ENCODE measurements at places on chromosomes 2 and 18. TPM values are rescaled to one million over a fixed set of nuclear protein-coding genes. Genes with fewer than 3 reads are reported as not detected.

The SPATS2L gene
- 65.6 TPM for total RNA-seq

- no peak for DNase-seq
Measured at GRCh38 chr18:14924226-14924625, 176.3 kb downstream of the ANKRD30B start.

DNA sequence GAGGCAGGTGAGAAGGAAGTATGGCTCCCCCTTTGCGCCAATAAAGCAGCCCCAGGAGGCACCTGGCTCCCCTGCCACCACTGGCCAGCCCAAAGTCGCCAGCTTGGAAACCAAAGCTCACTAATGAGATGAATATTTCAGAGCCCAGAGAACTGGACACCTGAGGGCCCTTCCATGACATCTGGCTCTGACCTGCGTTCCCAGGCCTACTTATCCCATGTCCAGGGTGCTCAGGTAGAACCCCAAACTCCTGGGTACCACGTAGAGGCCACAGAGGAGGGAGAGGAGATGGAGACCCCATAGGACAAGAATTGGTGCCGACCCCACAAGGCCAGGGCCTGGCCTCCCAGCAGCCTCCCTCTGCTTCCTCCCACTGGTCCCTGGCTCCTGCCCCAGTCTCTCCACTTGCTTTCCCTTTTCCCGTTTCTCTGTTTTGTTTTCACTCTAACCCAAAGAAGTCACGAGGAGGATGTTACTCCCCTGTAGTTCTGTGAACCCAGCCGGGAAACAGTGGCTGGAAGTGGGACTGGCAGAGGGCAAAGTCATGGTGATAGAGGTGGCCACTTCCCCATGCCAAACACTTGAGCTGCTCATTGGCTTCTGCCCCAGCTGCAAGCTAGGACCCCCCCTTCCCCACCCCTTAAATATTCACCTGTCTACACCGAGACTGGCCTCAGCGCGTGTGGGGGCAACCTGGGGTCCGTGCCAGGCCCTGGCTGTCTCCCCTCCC is 820 bp downstream of the TMBIM1 start:
- no peak for DNase-seq

The RTP5 gene
- total RNA-seq, result not detected

GRCh38 chr2:69616755-69617154 is 26.8 kb downstream of the AAK1 start:
- DNase-seq, result no peak

DNA sequence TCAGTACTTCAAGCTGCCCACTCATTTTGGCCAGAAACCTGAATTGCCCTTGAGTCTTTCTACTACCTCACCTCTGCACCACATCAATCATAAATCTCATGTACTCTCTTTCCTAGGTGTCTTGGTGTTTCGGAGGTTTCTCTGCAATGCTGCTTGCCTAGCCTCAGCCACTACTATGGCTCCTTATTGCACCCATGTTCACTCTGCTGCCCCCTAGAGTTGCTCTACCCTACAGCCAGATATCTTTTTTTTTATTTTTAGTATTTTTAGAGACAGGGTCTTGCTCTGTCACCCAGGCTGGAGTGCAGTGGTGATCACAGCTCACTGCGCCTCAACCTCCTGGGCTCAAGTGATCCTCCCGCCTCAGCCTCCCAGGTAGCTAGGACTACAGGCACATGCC is 413.0 kb downstream of the PTPRM start:
- DNase-seq, result no peak

DNA sequence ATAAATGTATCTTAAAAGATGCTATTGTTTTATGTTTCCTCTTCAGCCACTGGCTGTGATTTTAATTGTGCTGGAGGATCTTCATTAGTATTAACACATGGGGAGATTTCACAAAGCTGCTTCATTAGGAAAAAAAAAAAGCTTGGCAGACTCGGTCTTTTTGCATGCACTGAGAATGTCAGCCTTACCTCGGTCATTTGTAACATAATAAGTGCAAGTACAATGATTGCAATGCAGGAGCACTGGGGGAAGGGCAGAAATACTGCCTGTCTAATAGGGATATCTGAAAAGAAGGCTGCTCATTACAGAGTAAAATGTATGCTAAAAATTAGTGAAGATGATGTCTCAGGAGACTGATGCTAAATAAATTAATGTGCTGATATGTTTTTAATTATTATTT is 1.3 kb upstream of the BAZ2B start:
- no peak for DNase-seq

The HOXD12 gene
- 1.7 TPM for total RNA-seq

GRCh38 chr2:23828256-23828980 is 98.5 kb downstream of the ATAD2B start:
- DNase-seq, result no peak

The CASP10 gene
- total RNA-seq, result 8.3 TPM
